ENCODE measurements at places on chromosomes 5 and 9. TPM values are rescaled to one million over a fixed set of nuclear protein-coding genes. Genes with fewer than 3 reads are reported as not detected.

GPX8 gene
- total RNA-seq: not detected

CCDC183 gene
- total RNA-seq: not detected

EGFL7 gene
- 2.6 TPM for total RNA-seq

SLC25A2 gene
- 0.16 TPM for total RNA-seq

CDHR2 gene
- total RNA-seq: 0.64 TPM

GALNT12 gene
- total RNA-seq: 2.3 TPM

RAD50 gene
- 49.2 TPM for total RNA-seq

PCDHAC2 gene
- total RNA-seq: not detected

GABRA6 gene
- not detected for total RNA-seq

TUBB4B gene
- total RNA-seq: 361 TPM

IL3 gene
- total RNA-seq: 140 TPM

CNTNAP3 gene
- not detected for total RNA-seq

GPR107 gene
- 23.7 TPM for total RNA-seq

KCNV2 gene
- not detected for total RNA-seq

OLFM1 gene
- total RNA-seq: 0.37 TPM

F2RL2 gene
- total RNA-seq: 0.05 TPM

LRRC19 gene
- not detected for total RNA-seq

PLEKHG4B gene
- total RNA-seq: not detected

COL15A1 gene
- total RNA-seq: not detected

KIF4B gene
- total RNA-seq: 0.07 TPM

OR1J1 gene
- not detected for total RNA-seq

GCNT4 gene
- total RNA-seq: 0.28 TPM

UBE2QL1 gene
- 0.67 TPM for total RNA-seq

Data from activated T-helper 2 cell treated with anti-CD3 and anti-CD28 coated beads, Interferon-gamma antibody, Interleukin-2, Interleukin-4, amounts not matched to agents 10 μg/mL and 5 μg/mL and 100 μg/mL, durations not matched to agents 14 hours and 24 hours and 36 hours (primary cell).